ENCODE measurements at places on chromosomes 7 and 10.
A peak's percentile ranks its signal among the peaks of the same experiment; 100 is the strongest.

DNA sequence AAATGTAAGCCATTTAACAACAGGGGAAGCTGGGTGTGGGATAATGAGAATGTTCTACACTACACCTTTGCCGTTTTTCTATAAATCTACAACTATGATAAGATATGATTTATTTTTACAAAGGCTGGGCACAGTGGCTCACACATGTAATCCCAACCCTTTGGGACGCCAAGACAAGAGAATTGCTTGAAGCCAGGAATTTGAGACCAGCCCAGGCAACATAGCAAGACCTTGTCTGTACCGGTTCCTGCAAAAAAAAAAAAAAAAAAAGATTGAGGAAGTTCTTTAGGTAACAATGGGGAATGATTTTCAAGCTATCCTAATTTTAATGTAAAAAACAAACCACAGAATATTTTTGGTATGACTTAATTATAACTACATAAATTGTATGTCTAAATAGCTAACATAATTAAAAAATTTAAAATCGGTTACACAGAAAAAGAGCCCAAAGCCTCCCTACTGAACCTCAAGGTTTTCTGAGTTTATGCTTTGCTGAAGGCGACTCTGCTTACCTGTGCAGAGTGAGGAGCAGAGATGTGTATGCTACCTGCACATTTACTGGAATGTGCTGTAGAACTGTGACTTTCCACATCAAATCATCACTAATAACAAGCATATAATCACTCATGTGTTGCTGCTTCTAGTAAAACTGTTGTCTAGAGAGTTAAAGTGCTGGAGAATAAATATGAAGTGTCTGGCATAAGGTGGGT lies 163.4 kb downstream of the ATE1 start:
- DNase-seq = no peak

DNA sequence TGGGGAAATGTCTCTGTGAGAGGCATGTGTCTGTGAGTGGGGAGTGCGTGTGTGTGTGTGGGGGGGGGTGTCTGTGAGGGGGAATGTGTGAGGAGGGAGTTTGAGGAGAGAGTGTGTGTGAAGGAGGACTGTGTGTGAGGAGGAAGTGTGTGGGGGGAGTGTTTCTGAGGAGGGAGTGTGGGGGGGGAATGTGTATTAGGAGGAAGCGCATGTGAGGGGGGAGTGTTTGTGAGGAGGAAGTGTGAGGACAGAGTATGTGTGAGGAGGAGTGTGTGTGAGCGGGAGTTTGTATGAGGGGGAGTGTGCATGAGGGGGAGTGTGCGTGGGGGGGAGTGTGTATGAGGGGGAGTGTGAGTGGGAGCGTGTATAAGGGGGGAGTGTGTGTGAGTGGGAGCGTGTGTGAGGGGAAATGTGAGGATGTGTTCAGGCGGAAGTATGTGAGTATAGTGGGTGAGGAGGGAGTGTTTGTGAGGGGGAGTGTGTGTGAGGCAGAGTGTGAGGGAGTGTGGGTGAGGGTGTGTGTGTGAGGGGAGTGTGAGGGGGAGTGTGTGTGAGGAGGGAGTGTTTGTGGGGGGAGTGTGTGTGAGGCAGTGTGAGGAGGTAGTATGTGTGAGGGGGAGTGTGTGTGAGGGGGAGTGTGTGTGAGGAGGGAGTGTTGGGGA lies 21.8 kb upstream of the PTPRN2 start:
- DNase-seq = no peak

DNA sequence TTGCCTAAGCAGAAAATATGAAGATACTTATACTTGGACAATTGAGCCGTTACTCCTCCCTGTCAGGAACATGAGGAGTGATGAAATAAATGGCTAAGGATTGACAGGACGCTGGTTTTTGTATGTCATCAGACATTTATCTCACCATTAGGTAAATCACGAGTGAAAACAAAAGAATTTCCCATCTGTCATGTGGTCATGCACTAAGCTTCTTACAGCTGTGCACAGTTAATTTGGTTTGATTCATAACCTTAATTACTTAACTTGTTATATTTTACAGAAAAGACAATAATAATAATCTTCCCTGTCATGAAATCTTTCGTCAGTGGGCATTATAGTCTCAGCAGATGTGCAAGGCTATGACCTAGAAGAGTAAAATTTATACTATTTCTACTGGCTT lies 266.5 kb downstream of the HGF start:
- no peak for DNase-seq

GRCh38 chr7:153245809-153246208 lies 486.3 kb downstream of the ACTR3B start:
- no peak for DNase-seq

DNA sequence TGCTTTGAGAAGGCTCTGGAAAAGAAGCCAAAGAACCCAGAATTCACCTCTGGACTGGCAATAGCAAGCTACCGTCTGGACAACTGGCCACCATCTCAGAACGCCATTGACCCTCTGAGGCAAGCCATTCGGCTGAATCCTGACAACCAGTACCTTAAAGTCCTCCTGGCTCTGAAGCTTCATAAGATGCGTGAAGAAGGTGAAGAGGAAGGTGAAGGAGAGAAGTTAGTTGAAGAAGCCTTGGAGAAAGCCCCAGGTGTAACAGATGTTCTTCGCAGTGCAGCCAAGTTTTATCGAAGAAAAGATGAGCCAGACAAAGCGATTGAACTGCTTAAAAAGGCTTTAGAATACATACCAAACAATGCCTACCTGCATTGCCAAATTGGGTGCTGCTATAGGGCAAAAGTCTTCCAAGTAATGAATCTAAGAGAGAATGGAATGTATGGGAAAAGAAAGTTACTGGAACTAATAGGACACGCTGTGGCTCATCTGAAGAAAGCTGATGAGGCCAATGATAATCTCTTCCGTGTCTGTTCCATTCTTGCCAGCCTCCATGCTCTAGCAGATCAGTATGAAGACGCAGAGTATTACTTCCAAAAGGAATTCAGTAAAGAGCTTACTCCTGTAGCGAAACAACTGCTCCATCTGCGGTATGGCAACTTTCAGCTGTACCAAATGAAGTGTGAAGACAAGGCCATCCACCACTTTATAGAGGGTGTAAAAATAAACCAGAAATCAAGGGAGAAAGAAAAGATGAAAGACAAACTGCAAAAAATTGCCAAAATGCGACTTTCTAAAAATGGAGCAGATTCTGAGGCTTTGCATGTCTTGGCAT lies 4.8 kb downstream of the IFIT2 start:
- no peak for DNase-seq

- DNase-seq = no peak
Measured at GRCh38 chr10:117553142-117553814, 10.7 kb downstream of the EMX2 start.

GRCh38 chr7:155914341-155914740 lies 102.1 kb upstream of the SHH start:
- no peak for DNase-seq

DNA sequence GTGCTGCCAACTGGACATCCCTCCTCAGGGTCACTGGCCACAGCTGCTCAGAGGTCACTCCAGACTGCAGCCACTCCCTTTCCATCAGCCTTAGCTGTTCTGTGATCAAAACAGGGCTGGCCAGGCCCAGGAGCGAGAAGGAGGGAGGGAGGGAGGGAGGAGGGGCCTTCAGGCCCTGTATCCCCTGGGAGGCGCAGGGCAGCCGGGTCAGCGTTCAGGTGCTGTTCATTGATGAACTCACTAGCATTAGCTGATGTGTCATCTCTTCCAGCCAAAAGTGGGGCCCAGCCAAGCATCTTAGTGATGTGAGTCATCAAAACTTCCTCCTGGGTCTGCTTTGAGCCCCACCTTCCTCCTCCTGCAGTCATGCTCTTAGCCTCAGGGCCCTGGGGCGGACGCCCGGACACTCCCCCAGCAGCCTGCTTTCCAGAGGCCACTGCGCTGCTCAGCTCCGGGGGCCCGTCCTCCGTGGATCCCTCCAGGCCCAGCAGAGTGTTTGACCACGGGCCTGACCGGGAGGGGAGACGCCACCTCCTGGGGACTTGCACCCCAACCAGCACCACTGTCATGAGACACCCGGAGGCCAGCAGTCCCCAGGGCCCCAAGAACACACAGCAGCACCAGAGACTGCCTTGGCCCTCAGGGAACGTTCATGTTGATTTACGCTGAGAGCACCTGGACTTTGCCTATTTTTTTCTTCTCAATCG lies 149.2 kb downstream of the PRKAG2 start:
- DNase-seq = no peak

- no peak for DNase-seq
Measured at GRCh38 chr7:46569133-46569465, 648.0 kb upstream of the IGFBP3 start.

DNA sequence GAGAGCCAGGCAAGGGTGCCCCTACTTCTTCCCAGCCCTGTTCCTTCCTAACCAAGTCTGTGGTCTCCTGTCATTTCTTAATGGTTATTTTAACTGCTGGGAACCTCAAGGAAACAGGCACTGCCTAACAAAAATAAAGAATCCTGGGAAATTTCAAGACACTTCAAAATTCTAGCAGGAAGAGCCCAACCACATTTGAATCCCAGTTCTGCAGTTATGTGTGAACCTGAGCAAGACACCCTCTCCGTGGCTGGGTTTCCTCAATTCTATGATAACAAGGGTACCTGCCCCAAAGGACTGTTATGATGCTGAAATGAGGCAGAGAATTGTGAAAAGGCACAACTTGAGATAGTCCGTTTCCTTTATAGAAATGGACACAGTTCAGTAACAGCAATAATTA lies 36.2 kb upstream of the DUSP5 start:
- DNase-seq = no peak

- no peak for DNase-seq
Measured at GRCh38 chr7:120959929-120960484, 9.4 kb downstream of the ING3 start.

DNA sequence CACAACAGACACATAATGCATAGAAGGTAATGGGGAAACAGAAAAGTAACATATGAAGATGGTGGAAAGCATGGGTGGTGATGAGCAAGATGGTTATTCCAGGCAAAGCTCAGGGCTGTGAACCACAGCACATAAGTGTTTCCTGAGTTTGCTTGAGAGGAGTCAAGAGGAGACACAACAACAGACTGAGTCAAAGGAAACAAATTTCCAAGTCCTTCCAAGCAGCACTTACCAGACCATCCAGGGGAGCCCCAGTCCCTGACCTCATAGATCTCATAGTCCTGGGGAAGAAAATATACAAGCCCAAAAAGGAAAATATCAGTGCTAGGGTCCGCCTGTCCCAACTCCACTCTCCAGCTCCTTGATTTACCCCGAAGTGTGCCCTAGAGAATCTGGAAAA lies 216.6 kb upstream of the FZD1 start:
- no peak for DNase-seq

DNA sequence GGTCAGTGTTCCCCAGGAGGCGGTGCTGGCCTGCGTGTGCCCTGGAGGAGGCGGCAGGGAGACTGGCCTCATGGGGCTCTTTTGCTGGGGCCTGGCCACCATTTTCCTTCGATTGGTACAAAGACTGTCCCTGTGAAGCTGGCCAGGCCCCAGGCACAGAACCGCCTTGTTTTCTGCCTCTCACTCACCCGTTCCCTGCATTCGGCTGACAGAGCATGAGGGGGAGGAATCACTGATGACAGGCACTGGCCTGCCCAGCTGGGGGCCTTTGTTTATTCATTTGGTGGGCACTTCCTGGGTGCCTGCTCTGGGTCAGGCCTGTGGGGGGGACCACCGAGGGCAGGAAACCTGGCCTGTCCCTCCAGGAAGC lies 139.2 kb downstream of the FAM53B start:
- peak; percentile 76 for DNase-seq

- no peak for DNase-seq
Measured at GRCh38 chr7:136923111-136923667, 54.7 kb downstream of the CHRM2 start.

DNA sequence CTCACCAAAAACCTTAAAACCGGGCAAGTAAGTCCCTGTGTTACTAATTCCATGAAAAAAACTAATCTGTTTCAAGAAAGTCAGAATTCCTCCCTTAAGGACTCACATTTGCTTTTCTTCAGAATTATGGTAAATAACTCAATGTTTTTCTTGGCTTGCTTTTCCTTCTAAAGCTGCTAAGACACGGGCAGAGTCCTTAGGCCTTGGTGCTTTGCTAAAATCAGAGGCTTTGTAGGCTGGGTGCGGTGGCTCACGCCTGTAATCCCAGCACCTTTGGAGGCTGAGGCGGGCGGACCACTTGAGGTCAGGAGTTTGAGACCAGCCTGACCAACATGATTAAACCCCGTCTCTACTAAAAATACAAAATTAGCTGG lies 32.0 kb downstream of the GNA12 start:
- DNase-seq = no peak

DNA sequence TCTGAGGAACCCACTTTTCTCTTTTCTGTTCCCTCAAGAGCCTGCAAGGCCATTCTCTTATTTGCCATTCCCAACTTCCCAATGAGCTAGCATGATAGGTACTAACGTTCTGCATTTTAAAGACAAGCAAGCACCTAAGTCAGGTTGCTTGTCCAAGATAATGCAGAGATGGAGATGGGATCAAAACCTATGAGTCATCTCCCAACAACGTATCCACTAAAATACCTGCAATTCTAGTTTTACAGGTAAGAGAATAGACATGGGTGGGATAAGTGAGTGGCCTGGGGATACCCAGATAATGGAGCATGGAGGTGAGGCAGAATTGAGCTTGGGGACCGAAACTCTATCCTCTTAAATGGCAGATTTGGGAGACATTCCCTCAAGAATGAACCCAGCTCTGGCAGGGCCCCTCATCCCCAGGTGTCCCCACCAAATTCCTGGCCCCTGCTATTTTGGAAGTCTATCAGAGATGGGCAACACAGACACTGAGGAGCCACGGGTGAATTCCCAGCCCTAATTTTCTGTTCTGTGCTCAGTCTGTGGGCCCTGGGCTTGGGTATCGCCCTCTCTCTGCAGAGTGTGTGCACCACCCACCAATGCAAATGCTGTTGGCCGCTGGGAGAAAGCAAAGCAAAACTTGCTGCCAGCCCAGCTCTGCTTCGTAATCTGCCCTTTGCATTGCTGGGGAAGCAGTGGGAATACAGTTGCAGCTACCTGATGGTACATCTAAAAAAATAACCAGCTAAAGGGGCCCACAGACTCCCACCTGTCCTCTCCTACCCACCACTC lies 98.3 kb downstream of the KCNMA1 start:
- no peak for DNase-seq

- DNase-seq = no peak
Measured at GRCh38 chr10:20694296-20694695, 202.8 kb downstream of the NEBL start.

DNA sequence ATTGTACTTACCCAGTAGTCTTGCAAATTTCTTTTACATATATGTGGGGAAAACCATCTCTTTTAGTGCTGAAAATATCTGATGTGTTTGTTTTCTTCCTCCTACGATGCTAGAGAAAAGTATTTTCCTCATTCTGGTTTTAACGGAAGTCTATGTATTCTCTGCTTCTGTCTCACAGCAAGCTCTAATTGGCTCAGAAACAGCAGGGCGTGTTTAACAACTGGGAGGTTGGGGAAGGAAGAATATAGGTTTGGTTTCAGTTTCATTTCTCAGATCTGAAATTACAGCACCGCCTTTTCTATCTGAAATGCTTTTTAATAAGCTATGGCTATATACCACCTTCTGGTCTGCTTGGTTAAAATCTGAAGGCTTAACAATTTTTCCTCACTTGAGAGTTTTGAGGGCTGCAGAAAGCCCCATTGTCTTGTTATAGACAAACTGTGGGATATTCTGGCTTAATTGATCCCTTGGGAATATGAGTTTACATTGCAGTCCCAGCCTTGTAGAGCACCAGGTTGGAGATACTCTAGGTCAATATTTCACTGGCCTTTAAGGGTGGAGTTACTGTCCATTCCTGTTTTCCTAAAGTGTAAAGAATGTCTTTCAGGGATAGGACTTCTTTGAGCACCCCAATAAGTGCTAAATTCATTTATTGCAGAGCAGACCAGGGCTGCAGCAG lies at the start of gene SAMD9:
TSS of gene SAMD9 (minus strand) at position 128 of the 679 bp plus-strand sequence. CDS start 11,882 bp downstream, outside the sequence.
- DNase-seq = no peak

Data from nucleus accumbens (tissue), 56 donors.